ENCODE measurements at places on chromosomes 2 and 18. TPM values are rescaled to one million over a fixed set of nuclear protein-coding genes. Genes with fewer than 3 reads are reported as not detected.

DNA sequence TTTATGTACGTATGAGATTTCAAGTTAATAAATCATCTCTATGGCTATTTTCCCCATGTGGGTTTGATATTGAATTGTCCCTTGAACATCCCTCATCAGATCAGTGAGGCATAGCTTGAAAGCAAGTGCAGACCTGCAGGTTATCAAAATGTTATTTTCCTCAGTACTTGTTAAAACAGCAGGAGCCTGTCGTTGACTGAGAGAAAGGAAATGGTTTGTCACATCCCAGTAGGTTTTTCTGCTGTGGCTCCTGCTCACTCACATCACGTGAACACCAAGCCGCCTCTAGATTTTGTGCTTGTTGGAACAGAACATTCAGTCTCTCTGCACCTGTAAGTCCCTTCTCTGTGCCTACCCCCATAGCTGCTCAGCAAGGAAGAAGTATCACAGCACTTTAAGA is 340.3 kb downstream of the CELF4 start:
- H3K27me3 ChIP-seq: no peaks in the 10 kb centered on the region
- DNase-seq: no peak
- H3K36me3 ChIP-seq: no peaks in the 10 kb centered on the region
- H3K27ac ChIP-seq: no peak overlapping the region

GRCh38 chr18:48951448-48952286 is 902 bp upstream of the SMAD7 start:
- H3K27ac ChIP-seq: peak overlapping the region; percentile 91
- DNase-seq: no peak

- peak overlapping the region; percentile 71 for H3K4me3 ChIP-seq
- H3K4me1 ChIP-seq: peaks cover 16% of the 10 kb centered on the region
- H3K36me3 ChIP-seq: peaks cover 19% of the 10 kb centered on the region
- no peaks in the 10 kb centered on the region for H3K27me3 ChIP-seq
- no peak for DNase-seq
These were observed 455 bp downstream of the C18orf32 start for GRCh38 chr18:49486606-49486952.

- no peak overlapping the region for H3K4me3 ChIP-seq
- H3K4me1 ChIP-seq: no peaks in the 10 kb centered on the region
- DNase-seq: peak; percentile 13
- no peak overlapping the region for H3K27ac ChIP-seq
- H3K36me3 ChIP-seq: no peaks in the 10 kb centered on the region
These were observed 178.7 kb downstream of the CLIP4 start for GRCh38 chr2:29293830-29294438.

- no peak overlapping the region for H3K27ac ChIP-seq
- no peak overlapping the region for H3K4me3 ChIP-seq
- DNase-seq: no peak
- no peaks in the 10 kb centered on the region for H3K4me1 ChIP-seq
- H3K27me3 ChIP-seq: no peaks in the 10 kb centered on the region
These were observed 241.6 kb downstream of the CALCRL start for GRCh38 chr2:187206471-187206870.

DNA sequence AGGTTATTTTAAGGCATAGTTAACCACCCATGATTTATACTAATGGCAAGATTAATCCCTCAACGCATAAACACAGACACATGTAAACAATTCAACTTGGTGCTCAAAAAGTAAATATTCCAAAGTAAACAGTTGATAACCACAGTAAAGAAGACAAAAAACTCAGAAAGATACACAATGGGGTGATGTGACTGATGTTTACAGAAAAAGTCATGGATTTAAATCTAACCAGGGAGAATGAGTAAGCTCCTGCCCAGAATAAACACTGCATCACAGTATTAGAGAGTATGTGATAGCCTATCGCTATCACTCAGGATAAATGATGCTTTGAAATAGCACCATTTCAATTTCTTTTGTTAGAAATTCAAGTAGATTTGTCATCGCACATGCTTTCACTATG is 49.3 kb downstream of the HIBCH start:
- no peak for DNase-seq
- H3K36me3 ChIP-seq: no peaks in the 10 kb centered on the region
- H3K27ac ChIP-seq: no peak overlapping the region
- no peak overlapping the region for H3K4me3 ChIP-seq
- no peaks in the 10 kb centered on the region for H3K4me1 ChIP-seq
- no peaks in the 10 kb centered on the region for H3K27me3 ChIP-seq

GRCh38 chr2:158998551-158999248 is 30.3 kb downstream of the TANC1 start:
- no peak overlapping the region for H3K27ac ChIP-seq
- peaks cover 12% of the 10 kb centered on the region for H3K4me1 ChIP-seq
- H3K36me3 ChIP-seq: no peaks in the 10 kb centered on the region
- no peak for DNase-seq

MYO5B gene
- total RNA-seq: 6.2 TPM

DNA sequence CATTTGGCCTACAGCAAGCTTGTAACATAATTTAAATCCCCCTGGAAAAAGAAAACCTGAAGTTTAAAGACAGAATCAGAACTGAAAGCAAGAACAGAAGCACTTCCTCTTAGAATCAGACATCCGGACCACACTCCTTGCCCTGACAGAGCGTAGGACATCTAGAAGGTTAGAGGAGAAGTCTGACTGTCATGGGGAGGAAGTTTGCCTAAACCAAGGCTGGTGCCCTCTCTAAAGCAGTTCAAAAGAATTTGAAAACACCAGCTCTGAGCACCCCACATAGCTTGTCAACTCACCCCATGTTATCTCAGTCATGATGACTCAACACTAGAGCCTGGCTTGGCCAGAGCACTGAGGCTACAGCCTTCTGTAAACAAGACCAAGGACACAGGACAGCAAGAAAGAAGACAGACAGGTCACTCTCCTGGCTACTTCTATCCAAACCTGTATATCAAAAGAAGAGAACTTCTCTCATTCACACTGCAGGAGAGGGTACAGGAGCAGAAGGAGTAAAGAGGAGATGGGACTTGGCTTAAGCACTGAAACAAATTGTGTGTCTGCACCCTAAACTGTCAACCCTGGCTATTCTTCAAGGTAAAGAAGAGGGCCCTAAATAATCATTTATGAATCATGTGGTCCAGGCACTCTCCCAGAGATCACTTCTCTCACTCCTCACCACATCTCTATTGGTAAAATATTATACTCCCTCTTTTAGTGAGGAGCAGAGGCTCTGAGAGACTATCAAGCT is 198.6 kb downstream of the MEMO1 start:
- H3K27ac ChIP-seq: no peak overlapping the region
- DNase-seq: peak; percentile 25
- no peak overlapping the region for H3K4me3 ChIP-seq

DNA sequence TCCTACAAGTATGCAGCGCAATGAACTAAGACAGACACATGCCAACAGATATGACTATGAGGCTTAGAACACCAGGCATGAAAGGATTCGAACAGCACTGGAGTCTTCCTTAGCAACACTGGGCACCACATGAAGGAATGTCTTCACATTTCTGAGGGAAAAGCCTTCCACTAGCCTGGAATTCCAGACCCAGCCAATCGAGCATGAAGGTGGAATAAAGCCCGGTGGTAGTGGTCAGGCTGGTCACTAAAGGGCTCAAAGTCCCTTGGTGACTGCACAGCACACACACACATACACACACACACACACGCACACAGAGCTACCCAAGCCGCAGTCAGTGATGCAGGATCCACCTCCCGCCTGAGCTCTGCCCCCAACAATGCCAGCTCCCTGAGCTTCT is 19.7 kb upstream of the SFXN5 start:
- no peaks in the 10 kb centered on the region for H3K4me1 ChIP-seq
- no peaks in the 10 kb centered on the region for H3K36me3 ChIP-seq
- no peak for DNase-seq
- no peak overlapping the region for H3K4me3 ChIP-seq

ARPC2 gene
- total RNA-seq: 368 TPM

PROKR1 gene
- total RNA-seq: 0.05 TPM
